Esophagus muscularis mucosa (tissue), 4 donors: ENCODE measurements at places on chromosomes 1 and 21. TPM values are rescaled to one million over a fixed set of nuclear protein-coding genes. Genes with fewer than 3 reads are reported as not detected.

ERICH3 gene
- total RNA-seq, result 0.06 TPM

PCBP3 gene
- total RNA-seq, result 7.5 TPM

PAPPA2 gene
- 3.1 TPM for total RNA-seq

RXFP4 gene
- not detected for total RNA-seq

KIF26B gene
- 0.83 TPM for total RNA-seq

EDARADD gene
- total RNA-seq, result not detected

MASP2 gene
- total RNA-seq, result not detected

- H3K27me3 ChIP-seq, result no peaks in the 10 kb centered on the region
- no peak overlapping the region for H3K4me3 ChIP-seq
- DNase-seq, result no peak
- H3K27ac ChIP-seq, result no peak overlapping the region
- H3K4me1 ChIP-seq, result no peaks in the 10 kb centered on the region
Observed at GRCh38 chr1:210633636-210634035, 304.9 kb downstream of the HHAT start.

DNA sequence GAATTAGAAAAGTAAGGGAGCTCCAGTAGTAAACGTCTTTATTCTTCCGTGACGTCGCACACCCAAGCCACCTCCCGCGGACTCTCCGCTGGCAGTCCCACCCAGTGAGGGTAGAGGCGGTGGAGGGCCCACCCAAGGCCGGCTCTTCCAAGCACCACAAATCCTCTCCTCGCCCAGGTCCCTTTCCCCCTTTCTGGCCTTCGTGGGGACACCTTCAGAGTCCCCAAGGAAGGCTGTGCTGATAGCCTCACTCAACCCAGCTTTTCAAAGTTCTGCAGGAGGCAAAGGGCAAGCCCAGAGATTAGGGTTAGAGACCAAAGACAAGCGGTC, 349 bp upstream of the GPN2 start:
- H3K36me3 ChIP-seq, result peaks cover 77% of the 10 kb centered on the region
- H3K4me1 ChIP-seq, result peaks cover 37% of the 10 kb centered on the region
- no peak for DNase-seq
- H3K4me3 ChIP-seq, result peak overlapping the region; percentile 92

- H3K4me1 ChIP-seq, result peaks cover 35% of the 10 kb centered on the region
- no peaks in the 10 kb centered on the region for H3K27me3 ChIP-seq
Observed at GRCh38 chr1:218344814-218345672, at the start of gene TGFB2. TGFB2 (plus strand) TSS chr1:218345336; CDS start chr1:218346702, 1,366 bp downstream.

DNA sequence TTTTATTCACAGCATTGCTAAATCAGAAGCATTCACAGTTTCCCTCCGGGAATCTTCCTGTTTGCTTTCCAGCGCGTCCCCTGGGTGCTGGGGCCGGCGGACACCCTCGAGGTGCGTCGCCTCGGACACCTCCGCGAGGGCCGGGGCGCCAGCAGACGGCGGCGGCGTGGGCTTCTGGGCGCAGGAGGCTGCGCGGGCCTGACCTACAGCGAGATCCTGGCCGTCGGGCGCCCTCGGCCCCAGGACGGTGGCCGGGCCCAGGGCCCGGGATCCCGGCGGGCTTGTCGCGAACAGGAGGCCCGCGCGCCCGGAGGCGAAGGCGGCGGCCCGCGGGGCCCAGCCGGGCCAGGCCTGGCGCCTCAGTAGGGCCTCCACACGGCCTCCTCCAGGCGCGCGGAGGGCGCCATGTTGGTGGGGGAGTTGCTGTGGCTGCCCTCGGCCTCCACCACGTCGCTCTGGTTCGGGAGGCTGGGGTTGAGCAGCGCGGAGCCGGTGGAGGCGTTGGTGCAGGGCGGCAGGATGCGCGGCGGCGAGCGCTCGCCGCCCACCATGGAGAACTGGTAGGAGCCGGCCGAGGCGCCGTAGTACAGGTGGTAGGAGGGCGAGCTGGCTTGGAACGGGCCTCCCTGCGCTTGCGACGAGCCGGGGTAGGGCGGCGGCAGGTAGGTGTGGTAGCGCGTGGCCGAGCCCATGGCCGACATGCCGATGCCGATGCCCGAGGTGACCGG, 123.1 kb downstream of the CLIC6 start:
- no peaks in the 10 kb centered on the region for H3K4me1 ChIP-seq
- H3K27ac ChIP-seq, result no peak overlapping the region
- H3K36me3 ChIP-seq, result peaks cover 8% of the 10 kb centered on the region
- no peak overlapping the region for H3K4me3 ChIP-seq

- H3K36me3 ChIP-seq, result peaks cover 52% of the 10 kb centered on the region
- H3K27me3 ChIP-seq, result no peaks in the 10 kb centered on the region
- H3K4me1 ChIP-seq, result no peaks in the 10 kb centered on the region
- H3K4me3 ChIP-seq, result no peak overlapping the region
- no peak for DNase-seq
Observed at GRCh38 chr1:46594063-46594462, 10.0 kb downstream of the MKNK1 start.

DNA sequence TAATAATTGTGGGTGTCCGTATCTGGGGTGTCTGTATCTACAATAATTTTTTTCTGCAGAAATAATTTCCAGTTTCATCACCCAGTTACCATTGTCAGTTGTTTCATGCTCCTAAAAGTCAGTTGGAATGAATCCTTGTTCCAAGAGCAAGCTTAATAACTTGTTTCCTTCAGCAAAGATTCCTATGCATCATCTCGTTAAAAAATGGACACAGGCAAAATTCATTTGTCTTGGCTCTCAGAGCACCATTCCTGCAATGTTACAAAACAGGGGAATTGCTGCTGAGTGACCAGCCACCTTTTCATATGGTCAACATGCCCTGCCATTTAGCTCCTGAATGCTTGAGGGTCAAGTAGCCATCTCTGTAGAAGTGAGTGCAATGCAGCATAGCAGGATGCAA, 393.4 kb downstream of the KCNT2 start:
- H3K27me3 ChIP-seq, result no peaks in the 10 kb centered on the region
- no peak overlapping the region for H3K4me3 ChIP-seq
- no peak for DNase-seq
- H3K4me1 ChIP-seq, result no peaks in the 10 kb centered on the region
- H3K36me3 ChIP-seq, result no peaks in the 10 kb centered on the region

DNA sequence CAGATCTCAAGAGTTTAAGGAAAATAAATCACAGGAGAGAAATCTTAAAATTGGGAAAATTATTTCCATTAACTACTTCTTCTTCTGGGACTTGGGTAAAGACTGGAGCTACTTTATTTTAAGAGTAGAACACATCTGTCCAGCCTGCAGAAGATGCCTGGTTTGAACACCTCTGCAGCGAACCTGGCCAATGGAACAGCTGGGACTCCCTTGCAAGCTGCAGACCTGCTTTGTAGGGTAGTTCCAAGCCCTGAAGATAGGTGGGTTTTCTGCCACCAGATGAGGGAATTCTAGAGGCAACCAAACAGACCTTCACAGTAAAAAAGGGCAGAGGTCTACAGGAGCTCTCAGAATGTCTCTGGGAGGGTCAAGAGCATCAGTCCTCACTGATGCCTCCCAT, 86.5 kb upstream of the CACNA1E start:
- no peak overlapping the region for H3K27ac ChIP-seq
- H3K27me3 ChIP-seq, result no peaks in the 10 kb centered on the region
- H3K4me1 ChIP-seq, result no peaks in the 10 kb centered on the region
- no peak overlapping the region for H3K4me3 ChIP-seq
- no peaks in the 10 kb centered on the region for H3K36me3 ChIP-seq

GRCh38 chr21:44699502-44700001, 2.6 kb downstream of the KRTAP10-12 start:
- H3K4me3 ChIP-seq, result no peak overlapping the region
- peak; percentile 47 for DNase-seq
- H3K27ac ChIP-seq, result no peak overlapping the region
- no peaks in the 10 kb centered on the region for H3K4me1 ChIP-seq
- peaks cover 19% of the 10 kb centered on the region for H3K27me3 ChIP-seq

- H3K27ac ChIP-seq, result peak overlapping the region; percentile 76
- H3K4me1 ChIP-seq, result peaks cover 1% of the 10 kb centered on the region
- no peaks in the 10 kb centered on the region for H3K36me3 ChIP-seq
- DNase-seq, result no peak
- peak overlapping the region; percentile 13 for H3K4me3 ChIP-seq
Observed at GRCh38 chr1:43558346-43558841, 27.7 kb downstream of the PTPRF start.

- no peaks in the 10 kb centered on the region for H3K27me3 ChIP-seq
- H3K4me3 ChIP-seq, result no peak overlapping the region
- no peak overlapping the region for H3K27ac ChIP-seq
- DNase-seq, result no peak
- H3K36me3 ChIP-seq, result no peaks in the 10 kb centered on the region
Observed at GRCh38 chr1:150981177-150981804, 801 bp upstream of the ANXA9 start.

DNA sequence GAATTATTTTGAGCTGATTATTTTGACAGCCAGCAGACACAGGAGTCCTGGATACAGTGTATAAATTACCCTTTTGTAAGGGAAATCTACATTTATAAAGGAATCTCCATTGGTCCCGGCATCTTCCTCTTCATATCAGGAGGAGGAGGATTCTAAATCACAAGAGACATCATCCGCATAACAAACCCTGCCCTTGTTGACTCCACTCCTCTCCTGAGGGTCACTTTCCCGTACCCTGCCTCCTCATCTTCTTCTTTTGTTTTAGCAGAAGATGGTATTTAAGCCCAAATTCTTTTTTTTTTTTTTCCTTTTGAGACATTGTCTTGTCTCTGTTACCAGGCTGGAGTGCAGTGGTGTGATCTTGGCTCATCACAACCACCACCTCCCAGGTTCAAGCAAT, 14.6 kb upstream of the PKNOX1 start:
- H3K27ac ChIP-seq, result no peak overlapping the region
- H3K27me3 ChIP-seq, result no peaks in the 10 kb centered on the region
- no peak overlapping the region for H3K4me3 ChIP-seq
- no peaks in the 10 kb centered on the region for H3K36me3 ChIP-seq
- H3K4me1 ChIP-seq, result no peaks in the 10 kb centered on the region

- no peak for DNase-seq
- no peaks in the 10 kb centered on the region for H3K27me3 ChIP-seq
- no peak overlapping the region for H3K4me3 ChIP-seq
- peaks cover 57% of the 10 kb centered on the region for H3K36me3 ChIP-seq
Observed at GRCh38 chr21:32380940-32381339, 11.9 kb downstream of the URB1 start.

DNA sequence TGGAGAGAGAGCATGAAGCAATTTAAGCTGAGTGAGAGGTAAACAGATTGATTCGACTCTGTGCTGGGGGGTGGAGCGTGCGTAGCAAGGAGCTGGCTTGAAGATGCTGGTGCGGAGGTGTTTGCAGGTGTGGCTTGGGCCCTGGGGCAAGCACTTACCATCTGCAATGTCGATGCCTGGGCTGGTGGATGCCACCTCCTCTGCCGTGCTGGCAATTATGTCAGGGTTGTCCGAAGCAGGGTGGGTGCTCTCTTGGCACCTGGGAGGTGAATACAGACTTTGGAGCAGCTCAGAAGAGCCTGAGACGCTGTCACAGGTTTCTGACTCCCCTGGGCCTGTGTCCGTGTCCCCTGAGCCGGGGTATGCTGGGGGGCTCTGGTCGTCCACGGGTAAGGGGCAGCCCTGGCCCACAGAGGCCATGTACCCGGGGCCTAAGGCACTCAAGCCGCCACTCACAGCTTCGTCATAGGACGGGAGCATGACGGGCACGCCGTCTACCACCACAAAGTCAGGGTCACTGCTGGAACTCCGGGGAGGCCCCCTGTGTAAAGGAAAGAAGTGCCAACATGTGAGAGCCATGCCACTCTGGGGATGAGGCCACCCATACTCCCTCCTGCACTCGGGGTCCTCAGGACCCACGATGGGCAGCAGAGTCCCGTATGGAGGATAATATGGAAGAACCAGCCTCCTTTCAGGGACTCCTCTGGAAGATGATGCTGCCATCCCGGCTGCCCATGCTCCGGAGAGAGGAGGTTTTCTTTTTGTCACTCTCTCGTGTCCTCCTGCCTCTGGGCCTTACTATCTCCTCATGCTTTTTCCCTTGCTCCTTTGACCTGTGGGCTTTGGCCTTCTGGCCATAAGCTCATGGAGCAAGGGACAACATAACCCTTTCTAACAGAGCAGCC, 80.3 kb upstream of the TLR5 start:
- DNase-seq, result no peak
- no peaks in the 10 kb centered on the region for H3K4me1 ChIP-seq
- H3K27me3 ChIP-seq, result no peaks in the 10 kb centered on the region

GRCh38 chr1:41700581-41700980, 216.1 kb upstream of the EDN2 start:
- no peak for DNase-seq
- no peaks in the 10 kb centered on the region for H3K27me3 ChIP-seq
